ENCODE measurements at places on chromosomes 2 and 18.

DNA sequence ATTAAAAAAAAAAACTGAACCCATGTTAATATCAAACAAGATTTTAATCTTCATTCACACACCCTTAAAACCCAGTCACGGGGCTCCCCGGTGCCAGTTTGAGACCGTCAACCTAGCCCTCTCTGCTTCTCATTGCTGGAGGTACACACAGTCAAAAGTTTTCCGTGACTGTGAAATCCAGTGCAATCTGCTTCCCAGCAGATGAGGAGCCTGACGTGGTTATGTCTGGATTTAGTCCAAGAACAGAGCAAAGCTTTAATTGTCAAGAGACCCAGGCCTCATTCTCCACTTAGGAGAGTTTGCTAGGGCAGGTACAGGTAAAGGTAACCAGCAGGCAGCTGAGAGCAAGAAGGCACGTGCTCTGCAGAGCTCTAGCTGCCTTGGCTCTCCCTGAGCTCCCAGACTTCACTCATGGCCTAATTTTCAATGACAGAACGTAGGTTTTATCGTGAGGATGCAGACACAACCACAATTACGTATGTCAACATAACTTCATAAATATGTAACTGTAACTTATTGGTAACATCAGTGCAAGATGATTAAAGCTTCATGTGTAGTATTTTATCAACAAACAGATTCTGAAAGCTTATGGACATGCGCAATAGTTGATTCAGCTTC is 56.3 kb downstream of the SLC16A14 start:
- DNase-seq = no peak

GRCh38 chr2:128941751-128942150 is 623.1 kb upstream of the HS6ST1 start:
- DNase-seq = no peak

GRCh38 chr18:62741118-62741566 is 25.8 kb downstream of the PHLPP1 start:
- DNase-seq = peak; percentile 34

GRCh38 chr2:165567273-165567672 is 97.8 kb downstream of the CSRNP3 start:
- no peak for DNase-seq

DNA sequence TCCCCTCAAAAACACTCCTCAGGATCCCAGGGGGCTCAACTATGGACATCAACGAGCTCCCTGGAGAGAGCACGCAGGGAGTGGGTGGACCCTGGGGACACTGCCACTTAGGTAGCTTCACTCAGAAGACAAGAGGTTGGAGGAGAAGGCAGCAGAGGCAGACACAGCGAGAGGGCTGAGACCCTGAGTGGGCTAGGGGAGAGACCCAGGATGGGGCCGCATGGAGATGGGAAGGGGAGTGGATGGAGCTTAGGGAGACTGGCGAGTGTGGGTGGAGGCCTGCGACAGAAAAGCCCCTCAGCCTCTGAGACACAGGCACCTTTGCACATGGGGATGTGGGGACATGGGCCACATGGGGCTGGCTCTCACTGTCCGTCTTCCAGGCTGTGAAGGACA is 70.9 kb downstream of the ASB1 start:
- no peak for DNase-seq

GRCh38 chr2:2901384-2902345 is 476.0 kb downstream of the EIPR1 start:
- DNase-seq = peak; percentile 2

GRCh38 chr18:8783994-8784530 is 78.7 kb downstream of the MTCL1 start:
- no peak for DNase-seq

GRCh38 chr2:152154462-152154861 is 21.1 kb downstream of the STAM2 start:
- DNase-seq = no peak

GRCh38 chr2:30336978-30337841 is 105.9 kb downstream of the LBH start:
- peak; percentile 33 for DNase-seq

- peak; percentile 77 for DNase-seq
These were observed 1.2 kb downstream of the ALK start for GRCh38 chr2:29920130-29920577.

DNA sequence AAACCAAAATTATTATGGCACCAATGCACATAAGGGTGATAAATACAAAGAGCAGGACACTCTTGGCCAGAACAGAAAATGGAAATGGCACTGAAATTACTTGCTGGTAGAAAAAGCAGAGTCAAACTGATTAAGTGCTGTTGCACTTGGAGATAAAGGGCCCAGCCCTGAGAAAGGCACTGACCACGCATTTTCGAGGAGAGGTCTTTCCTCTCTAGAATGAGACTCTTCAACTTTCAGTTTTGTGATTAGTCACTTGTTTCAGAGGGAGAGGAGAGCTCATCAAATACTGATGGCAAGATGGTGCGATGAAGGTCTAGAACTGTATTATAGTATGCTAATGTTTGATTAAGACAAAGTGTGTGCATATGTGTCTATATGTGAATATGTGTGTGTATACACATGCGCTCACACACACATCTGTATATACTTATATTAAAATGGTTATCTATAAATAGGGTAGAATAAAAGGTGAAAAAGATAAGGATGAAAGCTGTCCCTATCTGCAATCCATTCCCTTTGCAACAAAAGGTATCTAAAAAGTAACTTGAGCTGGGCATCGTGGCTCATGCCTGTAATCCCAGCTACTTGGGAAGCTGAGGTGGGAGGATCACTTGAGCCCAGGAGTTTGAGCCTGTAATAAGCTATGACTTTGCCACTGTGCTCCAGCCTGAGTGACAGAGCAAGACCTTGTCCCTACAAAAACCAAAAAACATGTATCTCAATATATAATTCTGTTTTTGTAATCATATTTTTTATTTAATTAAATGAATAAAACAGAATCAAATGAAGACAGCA is 48.8 kb upstream of the ZDBF2 start:
- DNase-seq = no peak

DNA sequence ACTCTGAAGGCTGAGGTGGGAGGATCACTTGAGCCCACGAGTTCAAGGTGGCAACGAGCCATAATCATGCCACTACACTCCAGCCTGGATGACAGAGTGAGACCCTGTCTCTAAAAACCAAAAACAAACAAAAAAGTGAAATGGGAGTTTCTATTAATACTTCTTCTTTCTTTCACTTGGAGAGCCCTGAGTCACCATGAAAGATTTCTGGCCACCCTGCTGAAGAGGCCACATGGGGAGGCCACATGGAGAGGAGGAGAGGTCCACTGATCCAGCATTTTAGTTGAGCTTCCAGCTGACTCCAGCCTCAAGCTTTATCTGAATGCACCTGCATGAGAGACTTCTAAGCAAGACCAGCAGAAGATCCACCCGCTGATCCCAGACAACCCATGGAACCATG is 74.2 kb upstream of the LAPTM4A start:
- no peak for DNase-seq

- no peak for DNase-seq
These were observed 16.4 kb upstream of the SERPINB13 start for GRCh38 chr18:63570721-63571120.

DNA sequence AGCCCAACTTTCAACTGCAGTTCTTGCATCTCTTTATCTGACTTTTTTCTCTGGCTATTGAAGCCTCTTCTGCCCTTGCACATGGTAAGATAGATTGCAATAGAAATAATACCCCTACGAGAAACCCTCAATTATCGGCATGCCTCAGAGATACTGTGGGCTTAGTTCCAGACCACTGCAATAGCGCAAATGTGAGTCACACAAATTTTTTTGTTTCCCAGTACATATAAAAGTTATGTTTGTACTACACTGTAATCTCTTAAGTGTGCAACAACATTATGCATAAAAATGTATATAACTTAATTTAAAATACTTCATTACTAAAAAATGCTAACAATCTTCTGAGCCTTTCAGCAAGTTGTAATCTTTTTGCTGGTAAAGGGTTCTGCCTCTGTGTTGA is 124.7 kb downstream of the PDE1A start:
- DNase-seq = no peak

DNA sequence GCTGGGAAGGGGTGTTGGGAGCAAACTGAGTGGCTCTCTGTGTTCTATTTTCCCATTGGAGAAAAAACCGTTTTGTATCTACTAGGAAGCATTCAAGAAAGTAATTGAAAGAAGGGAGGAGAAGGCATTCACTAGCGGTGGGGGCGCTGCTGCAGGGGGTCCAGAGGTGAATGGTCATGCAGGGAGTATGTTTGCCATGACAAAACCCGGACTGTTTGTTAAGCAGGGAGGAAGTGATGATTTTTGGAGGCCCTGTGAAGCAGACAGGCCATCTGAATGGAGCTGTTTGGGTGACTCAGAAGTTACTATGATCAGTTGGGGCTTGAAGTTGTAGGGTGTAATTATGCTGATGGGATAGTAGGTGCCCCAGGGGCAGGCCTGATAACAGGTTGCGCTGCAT is 7.0 kb downstream of the TAF4B start:
- no peak for DNase-seq

DNA sequence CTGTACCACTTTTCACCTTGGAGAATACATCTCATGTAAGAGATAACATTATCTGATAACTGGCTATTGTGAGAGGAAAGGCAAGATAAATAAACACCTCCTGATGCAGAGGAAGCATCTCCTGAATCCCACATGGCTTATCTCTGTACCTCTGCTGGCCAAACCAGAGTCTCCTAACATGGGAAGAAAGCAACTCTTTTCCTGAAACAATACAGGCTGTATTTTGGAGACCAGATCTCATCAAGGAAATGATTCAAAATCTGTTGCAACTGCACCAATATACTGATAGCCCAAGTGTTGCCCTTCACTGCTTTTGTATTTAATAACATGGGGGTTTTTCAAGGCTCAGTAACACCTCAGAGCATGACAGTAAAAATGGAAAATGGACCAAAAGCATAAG is 106.9 kb downstream of the MREG start:
- no peak for DNase-seq

DNA sequence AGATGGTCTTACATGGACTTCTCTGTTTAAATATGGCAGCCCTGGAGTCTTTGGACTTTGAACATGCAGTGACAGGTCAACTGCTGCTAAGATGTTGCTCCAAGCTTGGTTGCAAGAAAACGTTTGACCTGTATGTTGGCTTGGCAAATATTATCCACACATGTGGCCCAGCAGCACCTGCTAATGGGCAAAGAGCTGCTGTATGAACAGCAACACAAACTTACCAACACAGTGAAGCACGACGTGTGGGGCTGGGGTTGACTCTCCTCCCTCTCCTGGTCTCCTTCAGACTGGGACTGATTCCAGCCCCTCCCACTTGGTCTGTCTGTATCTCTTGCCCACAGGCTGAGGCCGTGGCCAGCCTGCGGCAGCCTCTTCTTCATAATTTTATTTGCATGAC is 3.8 kb downstream of the KCNE4 start:
- DNase-seq = no peak
